ENCODE measurements at places on chromosomes 11 and 22.

DNA sequence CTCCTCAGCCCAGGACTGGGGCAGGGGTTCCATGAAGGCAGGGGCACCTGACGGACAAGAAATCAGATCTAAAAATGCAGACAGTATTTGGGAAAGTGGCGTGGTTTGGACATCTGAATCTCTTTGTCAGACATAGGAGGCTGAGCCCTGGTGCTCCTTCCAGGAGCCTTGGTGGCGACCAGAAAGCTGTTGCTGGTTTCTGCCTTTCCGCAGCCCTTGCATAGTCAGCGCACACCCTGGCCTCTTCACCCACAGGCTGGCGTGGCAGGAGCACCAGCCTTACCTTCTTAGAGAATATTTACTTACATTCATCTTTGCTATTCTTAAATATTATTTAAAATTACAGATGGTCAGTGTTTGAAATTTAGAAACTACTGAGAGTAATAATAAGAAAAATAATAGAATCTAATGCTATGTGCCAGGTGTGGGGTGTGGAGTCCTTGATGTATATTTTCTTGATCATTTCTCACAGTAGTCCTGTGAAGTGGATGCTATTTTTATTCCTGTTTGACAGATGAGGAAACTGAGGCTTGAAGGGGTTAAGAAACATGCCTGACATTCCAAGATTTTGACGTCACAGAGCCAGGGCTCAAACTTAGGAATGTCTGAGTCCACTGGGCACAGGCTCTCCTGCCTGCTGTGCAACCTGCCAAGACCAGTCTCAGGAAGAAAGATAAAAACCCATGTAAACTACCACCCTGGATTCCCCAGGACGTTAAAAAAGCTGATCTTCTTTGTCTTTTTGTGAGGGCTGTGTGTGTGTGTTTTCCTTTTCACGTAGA is 51.6 kb downstream of the TBC1D22A start:
- no peak for DNase-seq

DNA sequence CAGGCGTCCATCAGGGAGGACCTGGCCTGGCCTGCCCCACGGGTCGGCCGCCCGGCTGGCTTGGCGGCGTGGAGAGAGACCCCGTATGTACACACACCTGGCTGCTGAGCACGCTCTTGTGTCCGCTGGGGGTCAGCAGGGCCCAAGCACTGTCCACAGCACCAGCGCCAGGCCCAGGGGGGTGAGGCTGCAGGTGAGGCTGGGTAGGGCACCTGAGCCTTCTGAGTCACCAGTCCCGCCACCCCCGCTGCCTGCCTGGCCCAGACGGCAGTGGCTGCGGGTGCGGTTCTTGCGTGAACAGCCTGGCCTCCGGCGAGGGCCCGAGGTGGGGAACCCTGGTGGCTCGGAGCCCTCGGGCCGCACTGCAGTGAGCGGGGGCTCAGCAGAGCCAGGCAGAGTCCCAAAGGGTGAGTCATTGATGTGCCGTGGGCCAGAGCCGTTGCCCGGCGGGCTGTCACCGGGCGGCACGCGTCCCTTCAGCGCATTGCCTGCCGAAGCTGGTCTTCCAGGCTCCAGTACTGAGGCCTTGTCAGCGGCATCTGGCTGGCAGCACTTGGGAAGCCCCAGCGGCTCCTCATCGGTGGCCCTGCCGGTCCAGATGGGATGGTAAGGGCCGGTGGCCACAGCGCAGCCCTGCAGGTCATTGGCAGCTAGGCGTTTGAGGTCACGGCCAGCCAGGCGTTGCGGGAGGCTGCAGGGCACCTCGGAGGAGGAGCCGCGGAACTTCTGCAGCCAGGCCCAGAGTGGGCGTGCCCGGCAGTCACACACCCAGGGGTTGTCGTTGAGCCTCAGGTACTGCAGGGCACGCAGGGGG is 26.3 kb downstream of the RTN4R start:
- DNase-seq, result no peak

- no peak for DNase-seq
These were observed 54.0 kb downstream of the SLC36A4 start for GRCh38 chr11:93143800-93144199.

GRCh38 chr11:112255067-112255720 is 5.5 kb downstream of the PLET1 start:
- no peak for DNase-seq

- DNase-seq, result no peak
These were observed 75.8 kb downstream of the TRMU start for GRCh38 chr22:46411347-46411746.

DNA sequence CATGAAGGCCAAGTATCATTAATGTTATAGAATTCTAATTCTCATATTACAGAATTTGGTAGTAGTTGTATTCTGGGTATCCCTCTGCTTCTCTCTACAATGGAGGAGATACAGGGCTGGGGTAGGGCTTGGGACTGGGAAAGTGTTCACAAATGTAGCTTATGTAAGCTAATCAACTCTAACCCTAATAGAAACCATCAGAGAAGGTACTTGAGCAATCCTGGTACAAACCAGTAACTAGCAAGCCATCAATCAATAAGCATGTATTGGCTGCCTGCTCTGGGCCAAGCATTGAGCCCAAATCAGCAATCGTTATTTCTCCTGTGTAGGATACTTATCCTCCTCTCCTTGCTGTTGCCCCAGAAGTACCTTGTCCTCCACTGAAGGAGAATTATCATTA is 174.3 kb downstream of the PGR start:
- no peak for DNase-seq

DNA sequence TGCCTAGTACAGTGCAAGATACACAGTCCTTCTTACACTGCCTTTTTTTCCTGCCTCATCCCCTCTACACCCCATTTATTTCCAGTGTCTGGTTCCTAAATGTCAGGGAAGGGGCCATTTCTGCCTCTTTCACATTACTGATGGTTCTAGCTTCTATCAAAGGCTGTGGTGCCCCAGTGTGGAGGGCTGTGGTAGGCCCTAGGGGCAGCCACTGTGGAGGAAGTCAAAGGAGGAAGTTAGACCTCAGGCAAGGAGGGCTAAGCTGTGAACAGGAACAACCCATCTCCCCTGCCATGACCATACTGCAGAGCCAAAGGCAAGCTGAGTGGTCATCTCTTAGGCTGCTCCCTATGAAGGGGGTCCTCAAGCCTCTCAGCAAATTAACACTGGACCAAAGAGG is 81.9 kb upstream of the CRTAM start:
- no peak for DNase-seq

DNA sequence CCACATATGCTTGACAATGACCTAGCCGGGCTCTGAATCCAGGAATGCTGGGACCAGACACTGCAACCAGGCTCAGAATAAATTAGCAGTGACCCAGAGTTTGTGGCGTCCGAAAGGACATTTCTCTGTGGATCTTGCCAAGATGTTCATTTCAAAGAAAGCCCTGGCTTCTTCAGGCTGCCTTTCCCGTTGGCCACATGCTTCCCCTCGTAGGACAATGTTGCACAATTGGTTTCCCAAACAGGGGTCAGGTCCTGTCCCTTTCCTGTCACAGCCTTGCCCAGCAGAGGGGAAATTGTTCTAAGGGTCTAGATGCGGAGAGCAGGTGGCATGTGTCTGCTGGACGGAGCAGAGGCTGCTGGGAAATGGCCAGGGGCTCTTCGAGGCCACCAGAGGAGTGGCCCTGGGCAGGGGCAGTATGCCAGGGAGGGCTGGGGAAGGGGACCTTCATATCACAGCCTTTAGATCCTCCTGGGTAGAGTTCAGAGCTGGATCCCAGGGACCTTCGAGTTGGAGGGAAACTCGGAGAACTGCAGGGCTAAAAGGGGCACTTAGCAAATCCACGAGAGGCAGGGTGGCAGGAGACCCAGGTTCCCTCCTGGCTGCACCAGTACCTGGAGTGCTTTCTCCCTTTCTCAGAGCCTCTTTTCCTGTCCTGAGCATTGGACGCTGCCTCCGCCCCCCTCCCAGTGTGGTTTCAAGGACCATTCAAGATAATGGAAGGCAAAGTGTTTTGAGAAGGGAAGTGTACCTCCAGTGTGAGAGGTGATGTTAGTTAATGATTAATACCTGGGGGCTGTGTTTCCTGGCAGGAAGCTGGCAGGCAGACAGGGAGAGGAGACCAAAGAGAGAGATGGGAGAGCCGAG is 42.3 kb downstream of the C11orf96 start:
- no peak for DNase-seq

DNA sequence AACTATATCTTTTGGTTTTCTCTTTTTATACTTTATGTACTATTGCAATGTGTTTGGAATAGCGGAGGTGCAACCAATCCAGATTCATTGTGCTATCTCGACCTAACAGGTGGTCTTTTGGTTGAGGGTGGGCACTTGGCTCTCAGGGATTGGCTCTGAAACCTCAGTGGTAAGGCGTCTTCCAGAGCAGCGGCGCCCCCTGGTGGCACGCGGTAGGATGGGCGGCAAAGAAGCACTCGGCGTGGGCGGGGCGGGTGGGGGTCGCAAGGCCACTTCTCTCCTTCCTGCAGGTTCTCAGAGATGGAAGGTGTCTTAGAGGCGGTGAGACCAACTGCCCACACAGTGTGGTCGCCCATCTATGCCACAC is 19.2 kb upstream of the PLET1 start:
- DNase-seq, result peak; percentile 84

DNA sequence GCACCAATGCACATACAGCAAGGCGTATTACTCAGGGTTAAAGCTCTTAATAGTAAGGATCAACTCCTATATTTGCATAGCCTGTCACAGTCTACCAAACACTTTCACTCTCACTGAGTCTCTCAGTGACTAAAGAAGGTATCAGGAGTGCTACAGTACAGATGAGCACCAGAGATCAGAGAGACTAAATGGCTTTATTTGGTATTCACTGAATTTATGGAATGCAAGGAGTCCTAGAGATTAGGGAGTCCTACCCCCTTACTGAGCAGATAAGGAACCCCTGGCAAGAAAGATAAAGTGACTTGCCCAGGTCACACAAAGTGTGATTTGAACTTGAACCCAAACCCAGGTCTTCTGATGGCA is 396.4 kb upstream of the CCDC90B start:
- no peak for DNase-seq

DNA sequence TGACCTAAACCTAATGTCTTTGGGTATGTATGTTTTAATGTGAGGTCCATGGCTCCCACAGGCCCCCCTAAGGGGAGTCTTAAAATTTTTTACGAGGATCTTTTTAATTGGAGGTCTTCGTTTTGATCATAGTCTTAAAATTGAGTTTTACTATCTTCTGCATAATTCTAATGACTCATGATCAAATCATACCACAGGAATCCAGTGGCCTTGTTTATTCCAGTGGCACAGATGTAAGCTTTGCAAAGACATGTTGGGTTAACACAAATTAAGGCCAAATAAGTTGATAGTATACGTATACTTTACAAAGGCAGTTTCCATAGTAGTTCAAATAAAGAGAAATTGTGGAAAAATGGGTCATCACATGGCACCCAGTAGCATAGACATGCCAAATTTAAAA is 33.9 kb upstream of the FJX1 start:
- no peak for DNase-seq
